ENCODE measurements at places on chromosomes 2 and 18.

GRCh38 chr18:48391868-48392267 is 17.3 kb downstream of the ZBTB7C start:
- DNase-seq = no peak

- no peak for DNase-seq
Measured at GRCh38 chr2:115678129-115678528, 1235.7 kb downstream of the DPP10 start.

DNA sequence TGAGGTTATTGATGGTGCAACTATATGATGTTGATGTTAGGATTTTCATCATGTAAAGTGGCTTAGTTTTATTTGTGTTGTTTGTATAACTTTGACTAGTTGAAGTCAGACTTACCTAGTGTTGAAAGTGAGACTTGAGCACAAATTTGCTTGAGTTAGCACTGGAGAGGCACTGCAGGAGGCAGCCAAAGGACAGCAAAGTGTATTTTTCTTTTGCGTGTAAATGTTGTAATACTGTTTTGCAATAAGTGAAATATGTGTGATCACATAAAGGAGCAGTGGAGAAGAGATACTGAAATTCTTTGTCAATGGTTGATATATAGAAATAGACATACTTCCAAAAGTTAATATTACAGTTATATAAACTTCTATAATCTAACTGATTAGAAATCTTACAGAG is 332.0 kb upstream of the RAB12 start:
- no peak for DNase-seq

- no peak for DNase-seq
Measured at GRCh38 chr2:237486334-237486818, 675 bp upstream of the MLPH start.

GRCh38 chr2:74002505-74003421 is 18.1 kb downstream of the TET3 start:
- peak; percentile 85 for DNase-seq

DNA sequence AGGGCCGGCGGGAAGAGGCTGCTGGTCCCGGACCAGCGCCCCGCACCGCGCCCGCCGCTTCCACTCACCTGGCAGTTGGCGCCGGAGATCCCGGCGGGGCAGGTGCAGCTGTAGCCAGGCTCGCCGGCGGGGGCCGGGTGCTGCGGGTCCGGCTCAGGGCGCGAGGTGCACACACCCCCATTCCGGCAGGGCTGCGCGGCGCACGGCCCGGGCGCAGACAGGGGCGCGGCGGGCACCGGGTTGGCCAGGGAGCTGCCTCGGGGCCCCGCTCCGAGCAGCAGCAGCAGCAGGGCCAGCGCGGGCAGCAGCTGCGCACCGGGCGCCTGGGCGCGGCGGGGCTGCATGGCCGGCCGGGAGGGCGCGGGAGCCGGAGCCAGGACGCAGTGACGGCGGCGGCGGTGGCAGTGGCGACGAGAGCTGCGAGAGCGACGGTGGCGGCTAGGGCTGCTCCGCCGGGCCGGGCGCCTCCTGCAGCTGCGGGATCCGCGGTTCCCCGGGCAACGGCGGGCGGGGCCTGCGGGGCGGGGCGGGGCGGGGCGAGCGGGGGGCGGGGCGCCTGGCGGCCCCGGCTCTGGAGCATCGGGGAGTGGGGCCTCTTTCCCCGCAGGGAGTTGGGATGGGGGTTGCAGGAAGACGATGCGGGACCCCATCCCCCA is at the start of gene DNER:
Gene DNER (minus strand): TSS at position 476 of the 656 bp plus-strand sequence. CDS start 132 bp downstream, at position 344.
- DNase-seq = no peak

DNA sequence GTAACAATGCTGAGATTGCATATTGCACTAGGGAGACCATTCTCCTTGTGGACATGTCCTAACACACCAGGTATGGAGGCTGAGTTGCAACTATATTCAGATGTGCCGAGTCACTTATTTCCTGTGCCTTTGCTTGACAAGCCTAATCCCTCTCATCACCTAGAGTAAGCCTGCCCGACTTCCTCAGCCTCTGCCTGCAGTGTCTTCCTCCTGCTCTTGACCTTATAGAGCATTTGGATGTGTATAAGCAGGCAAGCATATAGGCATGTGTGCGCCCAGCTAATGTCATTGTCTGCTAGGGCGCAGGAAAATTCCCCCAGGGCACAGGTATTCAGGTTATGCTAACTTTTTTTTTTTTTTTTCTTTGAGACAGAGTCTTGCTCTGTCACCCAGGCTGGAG is 316.9 kb downstream of the CDH2 start:
- DNase-seq = no peak

GRCh38 chr2:160489111-160489510 is 4.5 kb downstream of the RBMS1 start:
- peak; percentile 56 for DNase-seq

DNA sequence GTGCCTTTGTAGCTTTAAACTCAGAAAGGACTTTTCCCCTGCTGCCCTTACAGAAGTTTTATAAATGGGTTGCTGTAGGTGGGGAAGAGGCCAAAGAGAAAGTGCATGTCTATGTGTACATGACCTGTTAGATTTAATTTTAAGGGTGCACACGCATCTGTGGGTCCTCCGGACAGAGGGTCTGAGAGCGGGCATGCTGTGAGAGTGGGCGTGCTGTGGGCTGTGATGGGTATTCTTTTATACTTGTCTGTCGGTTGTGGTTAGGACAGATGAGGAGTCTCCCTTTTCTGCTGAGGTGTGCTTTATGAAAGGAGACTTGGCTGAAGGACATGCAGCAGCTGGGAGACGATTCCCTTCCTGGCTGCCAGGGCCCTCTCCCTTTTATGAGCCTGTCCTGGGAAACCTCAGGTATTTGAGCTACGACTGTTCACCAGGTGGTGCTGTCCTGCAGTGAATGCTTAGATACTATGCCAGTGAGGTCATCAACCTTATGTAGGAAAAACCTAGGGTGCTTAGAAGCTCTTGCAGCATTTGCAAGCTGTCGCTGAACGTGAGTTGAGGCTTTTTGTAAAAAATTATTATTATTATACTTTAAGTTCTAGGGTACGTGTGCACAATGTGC is 67.5 kb downstream of the TANC1 start:
- DNase-seq = peak; percentile 56

- no peak for DNase-seq
Measured at GRCh38 chr18:51107598-51108305, 77.7 kb downstream of the SMAD4 start.

DNA sequence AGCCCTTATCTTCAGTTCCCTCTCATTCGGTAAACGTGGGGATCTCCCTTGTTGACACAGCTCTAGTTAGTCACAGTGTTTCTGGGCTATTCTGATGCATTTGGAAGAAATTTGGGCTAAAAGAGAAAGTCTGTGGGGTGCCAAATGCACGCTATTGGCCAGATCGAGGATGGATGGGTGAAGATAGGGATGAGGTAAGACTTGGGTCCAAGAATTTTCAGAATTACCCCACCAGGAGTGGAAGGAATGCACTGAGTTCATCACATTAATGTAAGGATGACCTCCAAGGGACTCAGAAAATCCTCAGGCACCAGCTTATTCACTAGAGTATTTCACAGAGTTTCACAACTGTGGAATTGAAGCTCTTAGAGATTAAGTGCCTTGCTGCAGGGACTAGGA is 49.3 kb downstream of the NRP2 start:
- peak; percentile 98 for DNase-seq

GRCh38 chr2:44949329-44950151 is 8.0 kb downstream of the SIX3 start:
- DNase-seq = no peak

DNA sequence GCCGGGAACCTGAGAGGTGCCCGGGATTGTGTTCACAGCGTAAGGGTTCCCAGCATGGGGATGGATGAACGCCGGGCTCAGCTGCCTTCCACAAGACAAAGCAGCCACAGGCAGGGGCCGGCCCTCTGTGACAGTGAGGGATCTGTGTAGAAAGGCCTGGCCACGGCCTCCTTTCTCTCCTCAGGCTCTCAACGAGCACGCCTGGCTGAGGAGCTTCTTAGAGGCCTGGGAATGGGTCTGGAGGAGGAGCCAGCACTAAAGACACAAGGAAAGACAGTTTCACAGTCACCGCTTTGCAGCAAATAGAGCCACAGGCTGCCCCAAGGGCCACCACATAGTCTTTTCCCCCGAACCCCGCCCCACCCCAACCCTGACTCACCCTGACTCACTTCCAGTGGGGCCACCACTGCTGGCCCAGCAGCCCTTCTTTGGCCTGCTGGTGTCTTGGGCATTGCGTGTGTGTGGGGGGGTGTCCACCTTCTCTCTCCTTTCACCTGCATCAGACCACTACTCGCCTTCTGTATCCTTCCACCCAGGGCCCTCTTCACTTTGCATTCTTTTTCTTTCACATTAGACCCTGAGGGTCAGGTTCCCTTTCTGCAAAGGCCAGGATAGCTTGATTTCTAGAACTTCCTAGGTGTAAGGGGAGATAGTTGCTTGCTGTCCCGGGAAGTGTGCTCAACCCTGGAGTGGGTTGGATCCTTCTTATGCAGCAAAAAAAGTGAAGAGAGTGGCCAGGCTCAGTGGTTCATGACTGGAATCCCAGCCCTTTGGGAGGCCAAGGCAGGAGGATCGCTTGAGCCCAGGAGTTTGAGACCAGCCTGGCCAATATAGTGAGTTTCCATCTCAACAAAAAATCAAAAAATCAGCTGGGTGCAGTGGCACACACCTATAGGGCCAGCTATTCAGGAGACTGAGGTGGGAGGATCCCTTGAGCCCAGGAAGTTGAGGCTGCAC is 19.3 kb upstream of the HPCAL1 start:
- peak; percentile 82 for DNase-seq

DNA sequence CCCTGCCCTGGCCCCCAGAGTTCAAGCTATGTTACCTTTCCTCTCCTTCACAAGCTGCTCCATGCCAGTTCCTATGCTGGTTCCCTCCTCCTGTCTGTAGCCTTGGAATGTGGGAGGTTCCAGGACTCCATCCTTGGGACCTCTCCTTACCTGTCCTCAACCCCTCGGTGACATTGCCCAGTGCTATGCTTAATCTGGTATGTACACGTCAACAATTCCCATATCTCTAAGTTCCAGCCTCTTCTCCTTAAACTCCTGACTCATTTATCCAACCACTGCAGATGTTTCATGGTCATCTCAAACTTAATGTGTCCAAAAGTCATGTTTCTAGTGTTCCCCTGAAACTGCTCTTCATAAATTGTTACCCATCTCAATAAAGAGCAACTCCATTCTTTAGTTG is 160.8 kb downstream of the TNS1 start:
- DNase-seq = no peak

DNA sequence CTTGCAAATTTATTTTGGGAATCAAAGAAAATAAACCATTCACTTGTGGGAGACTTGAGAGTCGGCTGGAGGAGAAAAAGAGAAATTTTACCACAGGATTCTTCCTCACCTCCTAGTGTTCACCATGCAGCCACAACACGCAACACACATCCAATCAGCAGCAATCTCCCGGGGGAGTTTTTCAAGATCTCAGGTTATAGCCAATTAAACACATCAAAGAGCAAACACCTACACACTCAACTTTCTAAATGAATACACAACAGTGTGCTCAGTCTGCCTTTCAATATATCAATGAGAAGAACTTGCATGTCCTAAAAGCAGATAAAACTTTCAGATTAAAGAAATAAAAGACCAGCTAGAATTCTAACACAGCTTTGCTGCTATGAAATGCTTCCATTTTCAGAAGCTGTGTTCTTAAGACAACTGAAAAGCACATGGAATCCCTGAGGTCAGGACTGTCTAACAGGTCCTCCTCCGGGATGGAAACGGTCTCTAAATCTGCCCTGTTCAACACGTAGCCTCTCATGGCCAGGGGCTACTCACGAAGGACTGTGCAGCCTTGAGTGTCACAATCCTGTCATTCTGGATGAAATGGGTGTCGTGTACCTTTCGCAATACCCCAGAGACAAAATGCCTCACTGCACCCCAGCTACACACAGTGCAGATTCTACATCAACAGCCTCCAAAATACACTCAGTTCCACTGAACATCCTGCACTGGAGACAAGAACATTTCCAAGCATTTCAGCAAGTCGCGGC is 84.2 kb downstream of the ZNF516 start:
- no peak for DNase-seq

- no peak for DNase-seq
Measured at GRCh38 chr2:152103271-152103670, 4.4 kb upstream of the CACNB4 start.

DNA sequence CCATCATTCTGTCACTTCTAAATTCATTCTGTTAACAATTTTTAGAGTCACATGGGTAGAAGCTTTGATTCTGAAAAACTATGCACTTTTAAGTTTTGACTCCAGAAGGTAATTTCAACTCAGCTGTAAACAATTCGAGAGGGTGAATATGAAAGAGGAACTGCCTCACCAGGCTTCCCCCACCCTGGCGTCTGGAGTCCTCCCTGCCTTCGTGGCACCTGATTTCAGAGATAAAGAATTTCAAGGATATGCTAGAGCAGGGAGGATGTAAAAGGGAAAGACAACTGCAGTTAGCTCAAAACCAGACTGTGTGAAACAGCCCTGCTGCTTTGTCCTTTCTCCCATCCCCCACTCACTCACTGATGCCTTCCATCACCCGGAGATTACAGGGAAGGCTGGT is 40.7 kb downstream of the ONECUT2 start:
- no peak for DNase-seq

GRCh38 chr2:118197011-118197675 is 108.9 kb downstream of the INSIG2 start:
- DNase-seq = no peak

GRCh38 chr18:24761765-24762164 is 301.3 kb downstream of the HRH4 start:
- no peak for DNase-seq

DNA sequence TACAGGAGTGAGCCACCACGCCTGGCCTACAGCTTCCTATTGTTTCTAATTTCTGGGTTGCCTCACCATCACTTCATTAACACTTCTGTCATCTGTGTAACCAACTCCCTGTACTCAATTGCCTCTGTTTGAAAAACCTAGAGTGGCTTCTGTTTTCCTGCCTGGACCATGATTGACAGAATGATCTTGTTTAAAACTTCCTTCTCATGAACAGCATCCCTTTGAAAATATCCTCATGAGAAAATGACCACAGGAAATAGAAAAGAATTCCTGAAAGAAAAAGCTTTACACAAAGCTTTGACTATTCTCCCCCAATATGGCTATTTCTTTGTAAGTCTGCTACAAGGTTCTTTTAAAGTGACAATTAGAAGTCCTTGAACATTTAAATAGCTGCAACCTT is 672.3 kb downstream of the ARHGAP15 start:
- no peak for DNase-seq

DNA sequence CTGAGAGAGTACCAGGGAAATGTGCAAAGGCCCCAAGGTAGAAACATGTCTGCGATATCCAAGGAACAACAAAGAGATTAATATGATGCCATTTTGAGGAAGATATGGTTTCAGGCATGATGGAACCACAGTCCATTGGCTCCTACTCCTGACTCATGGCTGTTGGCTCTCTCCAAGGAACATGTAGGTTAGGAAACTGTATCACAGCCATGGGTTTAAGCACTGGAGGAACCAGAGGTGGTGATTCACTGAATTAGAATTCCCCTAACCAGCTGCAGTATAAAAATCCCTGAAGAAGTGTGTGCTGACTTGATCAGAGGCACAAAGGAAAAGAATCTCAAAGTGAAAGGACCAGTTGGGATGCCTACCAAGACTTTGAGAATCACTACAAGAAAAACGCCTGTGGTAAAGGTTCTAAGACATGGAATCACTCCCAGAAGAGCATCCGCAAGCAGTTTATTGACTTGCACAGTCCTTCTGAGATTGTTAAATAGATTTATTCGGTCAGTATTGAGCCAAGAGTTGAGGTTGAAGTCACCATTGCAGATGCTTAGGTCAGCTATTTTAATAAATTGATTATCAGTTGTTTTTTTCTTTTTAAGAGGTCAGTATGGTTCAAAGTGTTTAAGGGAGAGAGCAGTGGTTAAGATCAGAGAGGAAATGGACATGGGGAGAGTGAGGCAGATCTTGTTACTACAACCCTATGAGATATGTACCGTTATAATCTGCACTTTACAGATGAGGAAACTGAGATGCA is 110.7 kb upstream of the OTX1 start:
- peak; percentile 84 for DNase-seq

GRCh38 chr2:98545591-98545990 is 62.7 kb downstream of the COA5 start:
- no peak for DNase-seq
